ENCODE measurements at places on chromosomes 3 and 15.
A peak's percentile ranks its signal among the peaks of the same experiment; 100 is the strongest.

DNA sequence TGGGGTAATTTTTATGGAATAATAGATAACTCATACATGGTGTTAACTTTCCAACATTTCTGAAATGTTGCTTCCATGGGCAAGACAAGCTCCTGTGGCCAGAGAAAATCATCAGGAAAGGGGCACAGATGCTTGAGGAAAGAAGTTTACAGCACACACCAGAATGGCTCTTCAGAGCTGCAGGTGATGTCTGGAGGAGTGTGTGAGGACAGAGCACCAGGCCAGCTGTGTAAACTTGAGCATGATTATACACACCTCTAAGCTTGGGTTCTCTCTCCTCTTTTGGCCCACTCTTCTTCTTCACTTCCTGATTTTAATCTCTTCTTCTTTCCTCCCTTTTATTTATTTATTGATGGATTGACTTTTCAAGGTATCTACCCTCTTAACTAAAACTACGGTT is 676.0 kb downstream of the GRM7 start:
- DNase-seq, result no peak

GRCh38 chr3:128875556-128876120 is 3.8 kb upstream of the ACAD9 start:
- peak; percentile 51 for DNase-seq

- DNase-seq, result no peak
Measured at GRCh38 chr15:91890614-91891013, 37.1 kb downstream of the SLCO3A1 start.

- DNase-seq, result no peak
Measured at GRCh38 chr15:38274135-38274534, 21.5 kb downstream of the SPRED1 start.

GRCh38 chr15:66739287-66739686 is 37.3 kb downstream of the SMAD6 start:
- no peak for DNase-seq

- no peak for DNase-seq
Measured at GRCh38 chr3:111967068-111967467, 11.8 kb upstream of the ABHD10 start.

DNA sequence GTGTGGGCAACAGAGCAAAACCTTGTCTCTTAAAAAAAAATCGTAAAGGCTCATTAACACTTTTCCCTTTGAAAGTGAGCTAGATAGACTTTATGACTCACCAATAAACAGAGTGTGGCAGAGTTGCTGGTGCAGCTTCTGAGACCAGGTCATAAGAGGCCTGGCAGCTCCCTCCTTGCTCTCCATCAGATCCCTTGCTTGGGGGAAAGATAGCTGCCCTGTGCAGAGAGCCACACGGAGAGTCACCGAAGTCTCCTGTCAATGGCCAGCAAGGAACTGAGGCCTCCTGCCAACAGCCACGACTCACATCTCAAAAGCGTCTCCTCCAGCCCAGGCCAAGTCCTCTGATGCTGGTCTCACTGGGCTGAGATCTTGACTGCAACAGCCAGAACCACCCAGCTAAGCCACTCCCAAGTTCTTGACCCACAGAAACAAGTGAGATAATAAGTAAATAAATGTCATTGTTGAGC is 8.7 kb upstream of the GP9 start:
- DNase-seq, result no peak

DNA sequence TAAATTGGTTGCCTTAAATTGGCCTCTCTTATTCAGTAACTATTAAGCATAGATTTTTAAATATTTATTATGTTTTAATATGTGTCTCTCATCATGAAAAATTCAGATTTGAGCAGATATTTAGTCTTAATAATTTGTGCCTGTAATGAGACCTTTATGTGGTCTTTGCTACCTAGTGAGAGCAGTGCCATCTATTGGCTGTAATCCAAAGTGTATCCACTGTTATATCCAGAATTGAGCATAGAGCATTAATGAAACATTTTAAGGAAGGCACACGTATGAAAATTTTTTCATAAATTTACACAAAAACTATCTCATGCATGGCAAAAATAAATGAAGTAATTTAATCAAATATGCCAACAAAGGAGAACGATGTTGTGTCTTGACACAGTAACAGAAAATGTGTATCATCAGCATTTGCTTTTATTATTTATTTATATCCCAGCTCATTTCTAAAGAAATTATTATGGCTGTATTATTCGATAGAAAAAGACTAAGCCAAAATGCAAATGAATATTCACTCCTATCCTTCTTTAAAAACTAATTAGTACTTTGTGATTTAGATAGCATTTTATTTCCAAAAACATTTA is 203.5 kb downstream of the RSRC1 start:
- DNase-seq, result peak; percentile 10

DNA sequence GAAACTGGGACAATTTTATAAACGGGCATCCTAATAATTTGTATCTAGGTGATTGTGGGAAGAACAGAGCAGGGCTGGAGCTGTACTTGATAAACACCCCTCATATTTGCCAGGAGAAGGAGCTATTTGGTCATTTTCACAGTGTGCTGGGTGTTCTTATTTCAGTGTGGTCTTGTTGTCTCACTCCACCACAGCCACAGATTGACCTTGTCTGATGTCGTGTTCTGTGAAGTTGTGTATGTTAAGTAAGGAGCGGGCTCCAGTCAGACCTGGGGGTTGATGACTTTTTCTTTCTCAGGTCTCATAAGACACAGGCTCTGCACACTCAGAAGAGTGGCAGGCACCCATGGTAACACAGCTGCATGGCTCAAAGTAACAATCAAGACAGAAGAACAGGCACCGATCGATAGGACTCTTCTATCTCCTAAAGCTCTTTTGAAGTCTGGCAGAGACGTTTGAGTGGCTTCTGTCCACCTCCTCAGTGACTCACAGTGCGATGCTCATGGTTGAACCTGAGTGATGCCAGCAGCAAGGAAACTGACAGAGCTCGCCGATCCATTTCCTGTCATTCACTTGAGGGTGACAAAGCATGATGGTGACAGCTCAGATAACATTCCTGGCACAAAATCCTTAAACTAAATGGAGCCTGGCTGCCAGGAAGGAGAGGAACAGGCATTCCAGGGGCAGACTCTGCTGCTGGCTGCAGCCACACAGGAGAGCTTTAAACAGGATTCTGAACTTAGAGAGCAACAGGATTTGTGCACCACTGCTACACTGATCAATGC is 20.8 kb downstream of the DPH3 start:
- DNase-seq, result no peak

DNA sequence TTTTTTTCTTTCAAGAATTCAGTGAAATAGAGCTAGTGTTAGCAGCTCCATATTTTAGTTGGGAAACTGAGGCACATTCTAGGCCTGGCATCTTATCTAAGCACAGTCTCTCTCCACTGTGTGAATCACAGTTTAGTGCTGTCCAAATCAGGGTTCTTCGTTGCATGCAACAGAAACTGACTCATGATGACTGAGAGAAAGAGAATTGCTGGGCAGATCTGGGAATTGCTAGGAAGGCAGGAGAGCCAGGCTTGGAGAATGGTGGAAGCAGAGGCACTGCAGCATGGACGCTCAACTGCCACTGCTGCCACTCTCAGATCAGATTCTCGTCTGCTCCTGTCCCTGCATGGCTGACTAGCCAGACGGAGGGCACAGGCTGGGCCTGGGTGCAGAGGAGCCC is 40.7 kb upstream of the CHST2 start:
- no peak for DNase-seq

DNA sequence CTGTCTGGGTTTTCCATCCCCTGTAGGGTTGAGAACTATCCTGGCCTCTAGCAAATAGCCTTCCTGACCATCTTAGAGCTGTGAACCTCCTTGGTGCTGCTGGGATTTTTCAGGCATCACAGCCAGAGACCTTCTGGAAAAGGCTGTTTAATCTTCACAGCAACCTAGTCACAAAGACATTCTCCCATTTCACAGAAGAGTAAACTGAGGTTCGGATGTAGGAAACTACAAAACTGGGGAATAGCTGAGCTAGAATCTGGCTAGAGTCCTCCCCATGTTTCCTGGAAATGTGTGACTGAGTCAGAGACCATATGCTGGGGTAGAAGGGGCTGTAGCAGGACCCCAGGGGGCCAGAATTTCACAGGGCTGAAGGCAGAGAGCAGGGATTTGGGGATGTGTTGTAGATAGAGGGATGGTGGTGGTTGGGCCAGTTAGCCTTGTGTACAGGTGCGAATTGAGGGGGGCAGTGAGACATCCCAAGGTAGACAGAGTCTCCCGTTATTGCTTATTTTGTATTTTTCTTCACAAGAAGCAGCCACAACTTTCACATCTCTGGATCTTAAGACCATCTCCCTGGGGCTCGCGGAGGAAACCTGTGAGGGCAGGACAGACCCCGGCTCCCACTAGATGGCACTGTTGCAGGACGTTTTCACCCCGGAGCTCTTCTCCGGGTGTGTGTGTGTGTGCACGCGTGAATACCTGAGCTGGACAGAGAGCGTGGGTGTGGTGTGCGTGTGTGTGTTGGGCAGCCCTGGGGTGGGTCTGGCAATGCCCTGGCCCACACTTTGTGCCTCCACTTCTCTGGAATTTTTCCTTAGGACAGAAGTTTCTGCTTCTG is 66.9 kb upstream of the PRR23C start:
- peak; percentile 77 for DNase-seq

- no peak for DNase-seq
Measured at GRCh38 chr3:134104031-134104430, 74.3 kb upstream of the SLCO2A1 start.

DNA sequence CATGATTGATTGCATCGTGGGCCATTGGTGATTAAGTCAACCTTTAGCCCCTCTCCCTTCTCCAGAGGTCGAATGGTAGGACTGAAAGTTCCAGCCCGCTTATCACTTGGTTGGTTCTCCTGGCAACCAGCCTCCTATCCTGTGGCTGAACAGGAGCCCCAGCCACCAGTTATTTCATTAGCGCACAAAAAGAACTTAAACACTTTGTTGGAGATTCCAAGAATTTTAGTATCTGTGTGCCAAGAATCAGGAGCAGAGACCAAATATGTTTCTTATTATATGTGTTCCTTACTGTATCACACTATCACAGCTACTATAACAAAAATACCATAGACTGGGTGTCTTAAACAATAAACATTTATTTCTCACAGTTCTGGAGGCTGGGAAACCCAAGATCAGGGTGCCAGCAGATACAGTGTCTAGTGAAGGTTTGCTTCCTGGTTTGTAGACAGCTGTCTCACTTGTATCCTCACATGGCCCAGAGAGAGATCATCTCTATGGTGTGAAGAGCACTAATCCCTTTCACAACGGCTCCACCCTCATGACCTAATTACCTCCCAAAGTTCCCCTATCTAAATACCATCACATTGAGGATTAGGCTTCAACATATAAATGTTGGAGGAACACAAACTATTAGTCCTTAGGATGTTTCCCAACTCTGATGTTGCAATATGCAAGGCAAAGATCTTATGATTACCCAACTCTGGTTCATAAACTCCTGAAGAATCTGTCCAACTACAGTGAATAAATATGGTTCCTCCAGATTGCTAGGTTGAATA is 30.5 kb upstream of the APH1B start:
- no peak for DNase-seq

GRCh38 chr15:77436822-77437221 is 16.1 kb downstream of the HMG20A start:
- DNase-seq, result no peak

DNA sequence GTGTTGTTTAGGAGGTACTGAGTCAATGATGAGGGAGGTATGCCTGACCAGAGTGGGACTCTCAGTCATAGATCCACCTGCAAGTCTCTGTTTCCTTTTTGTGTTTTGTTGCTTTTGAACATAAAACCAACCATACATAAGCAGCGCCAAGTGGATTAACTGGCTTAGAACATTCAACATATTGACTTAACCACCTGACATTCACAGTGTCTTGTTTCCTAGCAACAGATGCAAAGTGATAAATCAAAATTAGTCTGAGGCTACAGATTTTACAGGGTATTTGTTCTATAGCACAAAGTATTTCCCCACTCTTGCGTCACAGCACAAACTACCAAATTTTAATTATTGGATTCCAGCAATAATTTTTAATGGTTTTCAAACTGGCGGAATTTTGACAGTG is 283.8 kb downstream of the BBX start:
- DNase-seq, result peak; percentile 27

DNA sequence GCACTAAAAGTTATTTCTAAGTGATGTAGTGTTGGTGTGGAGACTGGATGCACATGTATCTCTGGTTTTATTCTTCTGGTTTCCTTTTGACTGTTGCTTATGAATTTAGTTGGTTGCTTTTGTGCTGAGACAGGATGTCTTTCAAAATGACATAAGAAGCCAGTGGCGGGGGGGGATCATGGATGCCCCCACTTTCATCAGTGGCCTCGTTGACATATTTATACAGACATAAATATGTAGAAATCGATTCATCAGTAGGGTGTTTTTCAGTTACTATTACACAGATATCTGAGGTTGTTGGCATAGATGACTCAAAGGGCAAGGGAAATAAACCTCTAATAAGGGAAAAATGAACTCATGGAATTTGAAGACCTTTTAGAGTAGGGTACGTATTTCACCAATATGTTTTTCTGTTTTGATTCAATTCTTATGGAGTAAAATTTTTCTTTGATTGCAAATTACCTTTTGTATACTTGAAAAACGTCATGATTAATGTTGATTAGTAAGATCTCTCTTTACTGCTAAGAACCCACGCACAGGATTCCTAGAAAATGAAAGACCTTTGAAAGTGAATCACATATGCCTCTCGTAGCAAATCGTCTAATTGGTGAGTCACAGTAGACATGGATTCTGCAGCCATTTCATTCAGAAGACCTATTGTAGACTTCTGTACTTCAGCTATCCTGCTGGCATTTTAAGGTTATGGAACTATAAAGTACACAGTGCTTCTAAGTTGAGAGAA is 97.4 kb upstream of the RBMS3 start:
- DNase-seq, result no peak

DNA sequence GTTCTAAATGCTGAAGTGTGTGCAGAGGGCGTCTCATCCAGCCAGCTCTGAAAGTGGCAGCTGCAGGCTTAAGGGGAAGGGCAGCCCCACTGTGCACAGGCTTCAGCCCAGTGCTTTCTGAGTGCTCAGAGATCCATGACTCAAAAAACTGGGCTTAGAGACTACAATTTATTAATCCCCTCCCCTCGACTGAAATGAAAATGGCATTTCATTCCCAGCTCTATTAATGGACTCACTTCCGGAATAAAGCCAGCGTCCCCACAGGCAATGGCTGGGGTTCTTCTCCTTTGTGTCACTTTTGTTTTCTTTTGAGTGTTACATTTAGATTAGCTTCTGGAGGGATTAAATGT is 55.5 kb upstream of the PLXNA1 start:
- DNase-seq, result no peak

GRCh38 chr3:140020541-140020940 is 85.6 kb downstream of the CLSTN2 start:
- DNase-seq, result no peak

GRCh38 chr15:29686079-29686425 is 136.2 kb downstream of the TJP1 start:
- no peak for DNase-seq

GRCh38 chr3:25843332-25843731 is 53.4 kb downstream of the OXSM start:
- peak; percentile 24 for DNase-seq

DNA sequence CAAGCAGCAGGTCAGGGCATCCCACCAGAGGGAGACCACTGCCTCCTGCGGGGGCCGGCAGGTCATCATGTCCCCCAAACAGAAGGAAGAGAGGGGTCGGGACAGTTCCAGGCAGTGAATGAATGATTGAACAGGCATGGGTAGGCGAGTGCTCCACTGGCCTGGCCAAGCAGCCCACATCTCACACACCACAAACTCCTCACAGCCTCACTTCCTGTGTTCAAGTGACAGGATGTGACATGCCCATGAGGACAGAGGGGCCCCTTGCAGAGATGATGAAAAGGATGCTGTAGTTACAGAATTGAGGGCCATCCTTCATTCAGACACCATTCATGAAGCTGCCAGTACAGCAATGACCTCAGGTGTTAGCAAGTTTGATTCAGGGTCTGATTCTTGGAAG is 3.7 kb downstream of the IQSEC1 start:
- DNase-seq, result no peak
